Kasumi-1 (cell line): ENCODE measurements at places on chromosomes 7 and 10.

DNA sequence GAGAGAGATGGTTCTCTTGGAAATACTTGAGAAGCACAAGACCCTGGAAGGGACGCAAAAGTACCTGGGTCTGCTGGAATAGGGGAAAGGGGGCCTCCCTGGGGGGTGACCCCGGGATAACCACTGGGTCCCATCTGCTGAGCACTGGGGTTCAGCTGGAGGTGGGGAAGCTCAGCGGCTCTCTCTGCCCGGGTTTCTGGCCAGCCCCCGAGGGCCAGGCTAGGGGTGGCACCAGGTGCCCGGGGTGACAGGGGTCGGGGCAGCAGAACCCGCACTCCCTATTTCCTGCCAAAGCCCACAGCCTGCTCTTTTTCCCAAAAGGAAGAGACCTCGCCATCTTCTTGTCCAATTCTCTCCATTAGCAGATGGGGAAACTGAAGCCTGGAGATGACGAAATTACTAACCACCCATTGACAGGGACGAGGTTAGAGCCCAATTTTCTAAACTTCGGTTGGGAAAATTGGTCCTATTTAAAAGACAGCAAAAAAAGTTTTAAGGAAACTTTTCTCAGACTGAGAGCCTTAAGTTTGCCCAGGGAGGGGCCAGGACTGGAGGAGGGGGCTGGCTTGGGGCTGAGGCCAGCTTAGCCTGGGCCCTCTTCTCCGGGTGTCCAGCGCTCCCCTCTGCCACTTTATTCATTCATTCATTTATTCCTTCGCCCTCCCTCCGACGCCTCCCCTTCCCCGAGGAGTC lies 17.8 kb upstream of the GATA3 start:
- no peak for DNase-seq

DNA sequence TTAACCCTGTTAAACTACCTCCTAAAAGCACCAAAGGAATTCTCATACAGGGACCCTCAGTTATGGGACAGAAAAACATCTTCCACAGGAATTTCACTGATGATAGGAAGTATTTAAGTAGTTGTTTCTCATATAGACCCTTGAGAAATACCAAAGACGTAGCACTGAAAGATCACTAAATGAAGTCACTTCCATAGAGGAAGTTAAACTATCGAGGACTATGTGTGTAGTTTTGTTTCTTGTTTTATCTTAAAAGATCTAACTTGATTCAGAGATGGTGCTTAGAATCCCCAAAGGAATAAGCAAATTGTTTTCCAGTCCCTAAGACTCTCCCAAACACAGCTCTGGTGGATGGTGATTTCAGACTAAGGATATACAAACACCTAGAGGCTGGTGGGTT lies 94.8 kb upstream of the AFAP1L2 start:
- no peak for DNase-seq

DNA sequence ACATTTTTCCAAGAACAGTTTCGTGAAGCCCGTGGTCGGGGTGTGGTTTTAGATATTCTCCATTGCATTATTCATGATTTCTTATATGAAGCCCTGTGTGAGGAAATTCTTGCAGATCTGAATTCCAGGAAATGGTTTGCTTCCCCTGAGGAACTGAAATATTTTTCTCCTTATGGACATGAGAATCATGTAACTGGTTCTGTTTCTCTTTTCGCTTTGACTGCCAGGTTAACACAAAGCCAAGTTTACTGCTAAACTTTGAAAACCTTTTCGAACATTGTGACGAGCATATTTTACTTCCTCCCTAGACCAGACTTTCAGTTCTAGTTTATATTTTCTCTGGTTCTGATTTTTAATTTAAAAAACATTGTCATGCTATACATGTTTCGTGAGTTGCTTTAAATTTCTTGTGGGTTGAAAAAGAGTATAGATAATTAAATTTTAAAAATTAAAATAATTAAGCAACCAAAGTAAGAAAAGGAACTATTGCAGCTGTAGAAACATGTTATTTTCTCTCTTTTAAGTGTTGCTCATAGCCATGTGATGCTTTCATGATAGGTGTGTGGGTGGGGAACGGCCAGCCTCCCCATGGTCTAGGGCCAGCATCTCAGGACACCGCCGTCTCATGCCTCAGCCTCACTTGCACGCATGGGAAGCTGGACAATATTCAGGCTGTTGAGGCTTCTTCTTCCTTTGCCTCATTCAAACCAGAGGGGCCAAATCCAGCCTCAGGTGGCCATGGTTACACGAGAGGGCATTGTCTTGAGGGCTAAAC lies 97.1 kb downstream of the CREB5 start:
- DNase-seq = no peak

- DNase-seq = peak; percentile 47
Observed at GRCh38 chr10:29646238-29646902, 11.6 kb upstream of the SVIL start.

DNA sequence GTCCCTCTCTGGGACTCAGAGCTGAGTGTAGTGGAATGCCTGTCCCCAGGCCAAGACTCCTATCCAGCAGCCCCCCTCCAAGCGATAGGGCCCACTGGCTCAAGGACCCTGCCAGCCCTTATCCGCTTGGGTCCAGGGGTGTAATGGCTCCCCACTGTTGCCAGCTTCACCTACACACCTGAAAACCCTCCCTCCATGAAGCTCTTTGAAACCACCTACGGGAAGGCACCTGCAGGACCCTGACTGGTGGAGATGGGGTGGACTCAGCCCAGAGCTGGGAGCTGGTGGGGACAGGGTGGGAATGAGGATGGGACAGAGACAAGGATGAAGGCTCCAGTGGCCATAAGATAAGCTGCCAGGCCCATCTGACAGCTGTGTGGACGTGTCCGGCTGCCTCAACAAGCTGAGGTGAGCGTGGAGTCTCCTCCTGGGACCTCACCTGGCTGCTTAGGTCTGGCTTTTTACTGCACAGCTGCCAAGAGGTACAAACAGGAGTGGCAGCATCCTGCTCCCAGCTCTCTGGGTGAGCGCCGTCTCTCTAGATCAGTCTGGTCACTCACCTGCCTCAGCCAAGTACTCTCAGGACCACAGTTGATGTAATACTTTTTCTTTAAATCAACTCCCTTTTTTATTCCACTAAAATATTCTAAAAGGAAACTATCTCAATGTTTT lies 41.9 kb downstream of the DRGX start:
- DNase-seq = no peak

- DNase-seq = no peak
Observed at GRCh38 chr7:143085109-143085508, 33.0 kb downstream of the OR6V1 start.

- DNase-seq = no peak
Observed at GRCh38 chr7:134630237-134630636, 16.4 kb upstream of the BPGM start.
